ENCODE measurements at places on chromosomes 5 and 9.

DNA sequence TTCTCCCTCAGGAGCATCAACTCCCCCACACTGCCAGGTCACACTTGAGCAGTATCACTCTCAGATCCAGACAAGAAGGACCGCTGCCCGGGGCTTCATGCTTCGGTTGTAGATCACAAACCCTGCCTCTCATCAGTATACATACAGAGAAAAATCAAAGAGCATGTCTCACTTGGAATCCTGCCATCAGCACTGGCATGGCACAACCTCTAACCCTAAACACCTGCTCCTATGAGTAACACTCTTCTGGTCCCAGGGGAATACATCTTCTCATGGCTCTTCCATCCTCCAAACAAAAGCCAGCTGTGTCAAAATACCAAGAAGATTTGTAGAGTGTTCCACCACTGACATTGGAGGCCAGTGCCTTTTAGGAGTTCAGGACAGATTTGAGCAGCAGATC lies 84.8 kb upstream of the MIER3 start:
- no peak for DNase-seq

DNA sequence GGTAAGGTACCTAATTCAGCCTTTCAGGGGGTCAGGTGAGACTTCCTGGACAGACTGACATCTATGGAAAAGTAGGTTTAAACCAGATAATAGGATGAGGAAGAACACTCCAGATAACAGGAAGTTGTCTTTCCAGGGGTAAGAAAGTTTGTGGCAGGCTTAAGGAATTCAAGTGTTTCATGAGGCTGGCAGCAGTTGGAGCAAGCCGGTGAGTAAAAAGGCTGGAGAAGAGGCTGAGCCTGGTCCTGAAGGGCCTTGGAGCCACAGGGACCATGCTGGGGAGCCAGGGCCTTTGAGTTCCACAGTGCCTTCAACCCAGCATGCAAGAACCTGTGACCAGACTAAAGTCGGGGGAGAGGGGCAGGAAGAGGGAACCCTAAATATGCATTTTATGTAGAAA lies 353.4 kb downstream of the SPOCK1 start:
- DNase-seq = no peak

DNA sequence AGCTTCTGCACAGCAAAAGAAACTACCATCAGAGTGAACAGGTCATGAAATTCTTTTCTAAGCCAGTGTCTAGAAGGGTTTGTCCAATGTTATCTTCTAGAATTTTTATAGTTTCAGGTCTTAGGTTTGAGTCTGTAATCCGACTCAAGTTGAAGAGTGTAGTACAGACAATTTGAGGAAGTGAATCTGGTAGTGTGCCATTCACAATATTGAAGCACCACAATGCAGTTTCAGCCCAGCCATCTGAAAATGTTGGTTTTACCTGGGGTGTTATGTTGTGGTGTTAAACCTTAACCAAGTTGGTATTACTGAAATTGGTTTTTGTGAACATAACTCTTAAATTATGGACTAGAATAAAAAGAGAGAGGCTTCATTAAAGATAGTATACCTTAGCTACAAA lies 77.2 kb downstream of the ADAMTS16 start:
- no peak for DNase-seq

DNA sequence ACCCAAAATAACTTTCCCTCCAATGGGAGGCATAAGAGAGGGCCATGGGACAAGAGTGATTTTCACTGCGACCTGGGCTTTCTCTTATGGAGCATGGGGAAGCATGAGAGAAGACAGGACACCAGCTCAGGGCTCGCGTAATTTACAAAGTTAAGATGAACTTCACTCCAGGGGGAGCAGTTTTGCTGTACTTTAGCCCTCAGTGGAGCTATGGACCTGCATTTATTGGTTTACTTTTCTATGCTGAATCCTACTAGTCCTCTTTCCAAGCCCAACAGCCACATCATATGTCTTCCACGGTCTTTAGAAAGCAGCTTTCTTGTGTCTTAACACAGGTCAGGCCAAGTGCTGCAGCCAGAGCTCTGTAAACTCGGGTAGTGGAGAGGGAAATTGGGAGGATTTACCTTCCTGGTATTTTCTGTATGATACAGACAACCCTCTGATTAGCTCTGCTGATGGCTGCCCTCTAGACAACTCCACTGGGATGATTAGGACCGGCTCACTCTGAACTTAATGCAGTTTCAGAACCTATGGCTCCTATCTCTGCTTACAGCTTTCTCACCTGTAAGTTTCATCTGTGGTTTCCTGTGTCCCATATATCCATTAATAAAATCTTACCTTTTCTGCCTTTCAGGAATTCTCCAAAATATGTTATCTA lies 581.0 kb upstream of the RORB start:
- DNase-seq = no peak

DNA sequence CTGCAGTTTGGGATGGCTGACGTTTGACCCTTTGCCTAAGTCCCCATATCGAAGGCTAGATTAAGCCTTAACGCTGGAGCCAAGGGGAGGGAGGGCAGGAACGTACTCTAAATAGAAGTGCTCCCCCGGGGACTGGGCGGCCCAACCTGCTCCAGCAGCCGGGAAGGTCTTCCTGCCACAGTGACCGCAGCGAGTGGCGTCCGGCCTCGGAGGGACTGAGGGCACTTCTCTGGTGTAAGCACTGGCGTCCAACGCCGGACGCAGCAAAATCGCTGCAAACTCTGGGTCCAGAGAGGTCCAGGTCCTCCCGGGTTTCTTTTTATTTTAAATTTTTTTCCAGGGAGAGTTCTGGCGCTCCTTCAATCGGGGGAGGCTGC lies 505 bp upstream of the ACER2 start:
- no peak for DNase-seq

Measured in stimulated activated CD8-positive, alpha-beta memory T cell treated with anti-CD3 and anti-CD28 coated beads, Interleukin-15, amount 100 ng/mL, for 48 hours (primary cell).